ENCODE measurements at places on chromosomes 3 and 15.

DNA sequence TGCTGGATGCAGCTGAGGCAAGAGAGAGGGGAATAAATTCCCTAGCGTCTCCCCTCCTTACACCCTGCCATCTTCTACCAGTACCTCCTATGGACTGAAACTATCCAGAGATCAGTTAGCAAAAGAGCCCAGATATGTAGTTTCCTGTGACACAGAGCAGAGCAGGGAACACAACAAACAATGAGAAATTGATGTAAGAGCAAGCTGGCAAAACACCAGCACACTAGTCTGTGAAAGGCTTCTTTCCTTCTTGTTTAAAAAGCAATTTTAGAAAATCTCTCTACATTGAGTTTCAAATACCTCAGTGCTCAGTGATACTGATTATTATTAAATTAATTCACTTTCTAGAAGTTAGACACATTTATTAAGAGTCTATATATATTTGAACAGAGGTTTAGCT lies 215.6 kb upstream of the AZI2 start:
- no peak for ATAC-seq

GRCh38 chr3:55537563-55537962 lies 50.5 kb upstream of the WNT5A start:
- ATAC-seq, result no peak

- ATAC-seq, result peak; percentile 55
Observed at GRCh38 chr15:42084465-42085235, 9.7 kb downstream of the PLA2G4D start.

- ATAC-seq, result no peak
Observed at GRCh38 chr3:192090586-192090985, 629.6 kb downstream of the PYDC2 start.

DNA sequence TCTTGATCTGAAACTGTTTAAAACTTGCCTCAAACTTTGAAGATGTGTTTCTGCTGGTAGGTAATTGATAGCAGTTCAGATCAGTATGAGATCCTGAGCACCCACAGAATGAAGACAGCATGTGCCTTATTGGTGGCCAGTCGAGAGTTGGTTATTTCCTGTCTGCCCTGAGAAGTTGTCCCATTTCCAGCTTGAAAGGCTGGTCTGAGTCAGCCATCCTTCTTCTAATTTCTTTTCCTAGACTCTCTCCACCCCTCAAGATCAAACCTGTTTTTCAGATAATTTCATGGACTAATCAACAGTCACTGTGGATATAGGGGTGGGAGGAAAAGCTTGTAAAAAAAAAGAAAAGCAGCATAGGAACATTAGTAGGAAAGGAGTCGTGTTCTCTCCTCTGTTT lies 464.4 kb downstream of the FOXP1 start:
- ATAC-seq, result no peak

DNA sequence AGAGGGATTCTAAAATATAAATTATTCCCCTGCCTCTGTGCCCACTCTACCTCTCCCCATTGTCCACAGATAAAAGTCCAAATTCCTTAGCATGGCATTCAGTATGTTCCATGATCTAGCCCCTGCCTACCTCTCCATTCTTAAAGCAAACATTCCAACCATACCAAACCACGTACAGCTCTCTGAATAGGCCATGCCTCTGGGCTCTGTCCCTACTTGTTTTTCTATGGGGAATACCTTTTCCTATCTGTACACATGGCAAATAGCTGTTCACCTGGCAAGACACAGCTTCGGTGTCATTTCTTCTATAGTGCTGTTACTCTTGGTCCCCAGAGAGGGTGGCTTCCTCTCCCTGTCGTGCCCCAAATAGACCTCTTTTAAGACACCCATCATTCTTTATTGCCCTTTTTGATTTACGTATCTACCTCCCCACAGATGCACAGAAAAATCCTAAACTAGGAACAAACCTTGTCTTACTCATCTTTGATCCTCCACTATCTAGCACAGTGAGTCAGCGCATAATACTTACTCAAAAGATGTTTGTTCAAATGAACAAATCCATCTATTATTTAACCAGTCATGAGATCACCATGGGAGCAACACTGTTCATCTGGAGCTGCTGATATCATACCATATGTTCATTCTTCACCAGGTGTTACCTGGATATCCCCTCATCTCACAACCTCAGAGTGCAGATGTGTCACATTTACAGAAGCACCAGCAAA lies 329.8 kb downstream of the THSD4 start:
- no peak for ATAC-seq

DNA sequence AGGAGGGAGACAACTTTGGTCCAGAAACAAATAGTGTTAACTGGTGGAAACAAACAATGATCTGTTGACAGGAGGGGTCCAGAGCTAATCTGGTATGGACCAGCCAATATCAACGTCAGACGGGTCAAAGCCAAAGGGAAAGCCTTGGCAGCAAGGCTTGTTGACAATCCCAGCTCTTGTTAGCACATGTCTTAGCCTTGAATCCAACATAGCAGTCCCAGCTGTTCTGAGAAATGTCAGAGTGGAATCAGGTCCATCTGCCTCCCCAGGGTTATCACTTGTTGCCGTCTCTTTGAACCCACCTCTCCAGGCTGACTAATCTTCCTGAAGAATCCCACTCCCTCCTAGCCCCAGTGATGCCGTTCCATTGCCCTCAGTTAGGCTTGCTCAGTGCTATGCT lies 404.6 kb upstream of the MCTP2 start:
- no peak for ATAC-seq

- no peak for ATAC-seq
Observed at GRCh38 chr15:82556315-82557035, 16.2 kb upstream of the RPS17 start.
